NCI-H2029 (cell line): ENCODE measurements at places on chromosomes 3 and 15.
A peak's percentile ranks its signal among the peaks of the same experiment; 100 is the strongest.

GRCh38 chr15:52424856-52425431, 103.7 kb downstream of the MYO5A start:
- DNase-seq, result no peak

DNA sequence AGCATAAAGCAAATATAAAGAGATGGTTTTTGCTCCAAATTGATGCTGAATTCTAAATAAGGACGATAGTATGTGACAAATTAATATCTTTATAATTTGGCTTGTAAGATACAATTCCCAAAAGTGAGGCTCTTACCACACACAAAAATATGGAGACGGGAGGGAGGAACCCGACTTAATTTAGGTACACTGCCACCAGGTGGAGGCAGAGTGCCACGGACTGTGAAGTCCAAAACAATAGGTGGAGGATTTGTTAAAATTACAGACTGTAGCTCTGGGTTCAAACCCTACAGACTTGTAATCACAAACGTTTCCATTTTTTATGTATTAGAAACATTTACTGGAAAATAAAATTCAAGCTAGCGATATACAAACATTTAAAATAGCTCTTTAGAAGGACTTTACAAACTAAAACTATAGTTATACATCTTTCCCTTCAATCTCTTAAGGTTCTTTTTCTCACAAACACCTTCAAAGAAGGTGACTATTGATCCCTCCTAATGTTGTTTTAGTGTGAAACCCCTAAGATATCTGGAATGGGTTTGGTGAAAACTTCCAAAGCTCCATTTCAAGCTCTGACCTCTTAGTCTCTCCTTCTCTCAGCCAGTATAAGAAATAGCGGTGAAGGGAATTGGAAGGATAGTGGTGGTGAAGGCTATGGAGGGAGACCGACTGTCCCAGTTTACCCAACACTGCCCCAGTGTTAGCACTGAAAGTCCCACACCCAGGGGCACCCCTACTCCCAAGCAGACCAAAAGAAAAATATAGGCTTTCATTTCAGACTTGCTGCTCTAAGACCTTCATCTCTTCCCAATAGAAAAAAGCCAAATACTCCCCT, 89.7 kb downstream of the AQP9 start:
- peak; percentile 50 for DNase-seq

- no peak for DNase-seq
Observed at GRCh38 chr3:172018364-172018763, 21.0 kb upstream of the FNDC3B start.

DNA sequence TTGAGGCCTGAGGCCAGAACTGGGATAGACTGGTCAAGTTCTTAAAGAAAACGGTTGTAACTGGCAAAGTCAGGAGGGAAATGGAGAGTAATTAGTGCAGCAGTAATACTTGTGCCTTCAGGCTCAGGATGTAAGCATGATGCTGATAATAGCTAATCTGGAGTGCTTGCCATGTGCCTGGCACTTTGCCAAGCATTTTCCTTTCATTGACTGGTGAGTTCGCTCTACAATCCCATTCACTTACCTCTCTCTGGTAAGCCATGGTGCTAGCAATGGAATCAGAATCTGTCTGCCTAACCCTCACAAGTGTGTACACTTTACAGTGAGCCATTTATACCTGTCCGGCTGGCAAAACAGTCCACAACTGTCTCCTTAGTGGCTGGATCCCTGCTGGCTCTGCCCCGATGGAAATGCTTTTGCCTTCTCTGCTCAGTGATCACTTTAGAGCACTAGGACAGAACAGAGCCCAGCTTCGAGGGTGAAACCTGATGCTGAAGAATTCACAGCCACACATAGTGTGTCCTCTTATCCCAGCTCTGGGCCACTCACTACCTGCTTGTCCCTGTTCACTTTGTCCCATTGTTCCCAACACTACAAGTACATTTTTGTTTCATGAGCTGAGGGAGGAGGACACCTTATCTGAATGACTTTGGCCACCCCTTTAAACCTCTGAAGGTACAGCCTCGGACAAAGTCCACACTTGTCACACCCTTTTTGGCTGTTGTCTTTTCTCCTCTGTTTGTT, 10.3 kb downstream of the CHP1 start:
- DNase-seq, result peak; percentile 29

DNA sequence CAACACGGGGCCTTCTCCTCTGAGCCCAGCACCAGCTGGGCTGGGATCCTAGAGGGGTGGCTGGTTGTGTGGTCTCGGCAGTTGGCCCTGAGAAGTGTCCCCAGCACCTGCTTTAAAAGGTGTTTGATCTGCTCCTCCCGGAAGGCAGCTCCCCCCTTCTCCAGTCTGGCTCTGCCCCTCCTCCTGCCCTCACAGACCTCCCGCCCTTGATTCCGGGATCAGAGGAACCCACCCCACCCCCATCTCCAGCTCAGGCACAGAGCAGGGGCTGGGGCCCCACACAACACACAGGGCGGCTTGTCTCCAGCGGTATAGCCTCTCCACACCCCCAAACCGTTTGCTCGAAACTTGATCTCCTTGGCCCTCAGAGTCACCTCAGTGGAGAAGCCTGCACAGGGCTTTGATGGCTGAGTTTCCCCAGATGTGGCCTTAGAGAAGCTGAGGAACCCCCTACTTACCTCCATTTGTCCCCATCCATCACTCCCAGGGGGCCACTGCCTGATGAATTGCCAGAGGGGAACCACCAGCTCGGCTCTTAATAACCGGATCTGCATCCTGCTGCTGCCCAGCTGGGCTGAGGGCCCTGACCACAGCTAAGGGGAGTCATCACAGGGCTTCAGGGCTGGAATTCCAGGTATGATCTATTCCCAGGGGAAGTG, 6.4 kb upstream of the STRA6 start:
- no peak for DNase-seq

DNA sequence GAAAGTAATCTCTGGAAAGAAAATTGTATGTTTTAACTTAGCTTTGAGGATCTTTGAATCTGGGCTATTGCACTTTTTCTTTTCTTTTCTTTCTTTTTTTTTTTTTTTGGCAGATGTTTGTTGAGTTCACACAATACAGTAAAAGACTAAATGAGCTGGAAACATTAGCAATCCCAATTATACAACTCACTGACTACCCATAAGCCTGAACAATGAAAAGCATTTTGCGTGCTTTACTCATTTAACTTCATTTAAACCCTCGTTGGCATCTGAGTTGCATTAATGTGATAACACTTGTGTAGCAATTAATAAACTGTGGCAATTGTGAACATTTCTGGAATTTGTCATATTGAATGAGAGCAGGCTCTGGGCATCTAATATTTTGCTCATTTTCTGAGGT, 269.4 kb upstream of the RBMS3 start:
- DNase-seq, result no peak

DNA sequence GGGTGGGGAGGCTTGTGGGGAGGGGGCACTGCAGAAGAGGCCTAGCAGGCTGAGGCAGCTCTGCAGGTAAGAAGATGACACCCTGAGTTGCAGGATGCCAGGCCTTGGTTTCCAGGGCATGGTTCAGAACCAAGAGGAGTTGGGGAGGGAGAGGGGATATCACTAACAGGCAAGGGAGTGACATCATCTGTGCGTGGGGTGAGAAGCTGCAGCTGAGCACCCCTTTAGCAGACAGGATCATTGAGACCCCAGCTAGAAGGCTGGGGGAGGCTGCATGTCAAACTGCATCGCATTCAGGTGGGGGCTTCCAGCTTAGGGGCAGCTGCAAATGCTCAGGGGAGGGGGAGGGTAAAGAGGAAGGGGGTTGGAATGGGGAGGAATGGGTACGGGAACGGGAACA, 23.0 kb downstream of the CACNA2D2 start:
- no peak for DNase-seq

GRCh38 chr3:23726811-23727548, 78.8 kb upstream of the UBE2E1 start:
- no peak for DNase-seq

- DNase-seq, result no peak
Observed at GRCh38 chr15:42854576-42854975, 66.0 kb downstream of the TTBK2 start.

- DNase-seq, result no peak
Observed at GRCh38 chr15:30001602-30002001, 81.2 kb upstream of the GOLGA8J start.

DNA sequence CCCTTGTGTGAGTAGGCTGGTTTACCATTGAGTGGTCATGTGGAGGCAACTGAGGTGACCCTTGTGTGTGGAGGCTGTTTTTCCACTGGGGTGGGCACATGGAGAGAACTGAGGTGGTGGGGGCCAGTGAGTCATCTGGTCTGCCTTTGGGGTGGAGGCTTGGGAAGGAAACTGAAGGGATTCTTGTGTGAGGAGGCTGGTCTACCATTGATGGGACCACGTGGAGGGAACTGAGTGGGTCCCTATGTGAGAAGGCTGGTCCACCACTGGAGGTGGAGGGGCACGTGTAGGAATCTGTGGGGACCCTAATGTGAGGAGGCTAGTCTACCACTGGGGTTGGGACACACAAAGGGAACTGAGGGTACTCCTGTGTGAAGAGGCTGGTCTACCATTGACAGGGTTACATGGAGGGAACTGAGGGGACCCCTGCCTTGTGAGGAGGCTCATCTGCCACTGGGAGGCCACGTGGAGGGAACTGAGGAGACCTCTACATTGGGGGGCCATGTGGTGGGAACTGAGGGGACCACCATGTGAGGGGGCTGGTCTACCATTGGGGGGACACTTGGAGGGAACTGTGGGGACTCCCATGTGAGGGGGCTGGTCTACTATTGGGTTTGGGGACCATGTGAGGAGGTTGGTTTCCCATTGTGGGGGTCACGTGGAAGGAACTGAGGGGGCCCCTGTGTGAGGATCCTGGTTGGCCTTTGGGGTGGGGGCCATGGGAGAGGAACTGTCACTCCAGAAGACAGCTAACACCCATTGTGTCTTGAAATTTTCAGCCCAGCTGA, 164.5 kb downstream of the WNT7A start:
- DNase-seq, result no peak

DNA sequence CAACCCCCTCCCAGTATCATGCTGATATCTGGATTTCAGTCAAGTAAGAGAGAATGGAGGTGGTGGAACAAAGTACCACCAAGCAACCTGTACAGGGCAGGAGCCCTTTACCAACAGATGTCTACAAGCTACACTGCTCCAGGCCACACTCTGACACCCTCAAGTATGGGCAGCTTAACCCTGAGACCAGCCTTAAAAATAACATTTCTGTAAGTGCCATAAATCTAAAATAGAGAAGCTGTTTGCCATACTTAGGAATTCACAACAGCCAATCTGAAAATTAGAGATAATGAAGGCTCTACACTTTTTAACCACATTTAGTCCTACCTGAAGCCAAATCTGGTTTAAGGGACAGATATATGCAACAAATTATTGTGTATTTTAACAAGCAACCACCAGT, 59.7 kb downstream of the C3orf70 start:
- DNase-seq, result no peak
